Cardiac fibroblast (primary cell): ENCODE measurements at places on chromosomes 12 and 14.

DNA sequence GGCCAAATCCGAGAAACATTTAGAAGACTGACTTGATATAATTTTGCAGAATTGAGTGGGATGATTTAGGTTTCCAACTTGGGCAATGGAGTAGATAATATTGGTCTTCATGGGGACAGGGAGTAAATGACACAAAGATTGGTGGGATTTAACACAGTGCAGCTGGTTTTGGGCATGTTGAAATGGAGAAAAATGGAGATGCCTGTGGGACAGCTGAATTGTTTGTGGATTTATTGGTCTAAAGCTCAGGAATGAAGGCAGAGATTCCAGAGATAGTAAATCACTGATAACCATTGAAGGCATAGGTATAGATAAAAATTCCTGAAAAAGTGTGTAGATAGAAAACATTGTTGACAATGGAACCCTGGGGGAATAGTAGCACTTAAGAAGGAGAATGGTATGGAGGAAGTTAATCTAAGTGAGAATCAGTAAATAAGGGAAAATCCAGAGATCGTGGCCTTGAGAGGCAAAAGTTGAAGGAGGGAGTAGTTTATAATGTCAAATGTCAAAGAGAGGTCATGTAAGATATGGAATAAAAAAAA lies 120.9 kb upstream of the ATP2B1 start:
- no peak for DNase-seq

GRCh38 chr12:6873094-6874014 lies at the start of gene SPSB2:
SPSB2 (minus strand) TSS chr12:6873303; CDS start chr12:6872901, 402 bp downstream.
- peak; percentile 98 for DNase-seq

- DNase-seq, result no peak
These were observed 24.9 kb upstream of the CCDC63 start for GRCh38 chr12:110821917-110822316.

DNA sequence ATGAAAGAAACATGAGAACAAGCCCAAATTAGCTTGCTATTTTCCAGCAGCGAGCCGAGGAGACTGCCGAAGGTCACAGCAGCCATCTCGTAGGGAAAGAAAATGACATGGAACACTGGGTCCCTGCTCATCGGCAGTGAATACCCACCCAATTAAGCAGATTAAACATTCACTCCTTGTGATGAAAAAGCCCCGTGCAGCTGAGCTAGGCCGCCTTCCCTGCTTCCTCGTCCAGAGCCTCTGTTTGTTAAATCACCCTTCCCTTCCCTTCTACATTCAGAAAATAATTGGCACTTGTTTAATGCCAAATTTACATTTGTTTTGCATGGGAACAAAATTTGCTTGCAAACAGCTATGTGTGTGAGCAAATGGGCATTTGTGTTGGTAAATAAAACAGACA lies 342.5 kb downstream of the RMST start:
- DNase-seq, result no peak

- peak; percentile 21 for DNase-seq
These were observed 141.4 kb upstream of the TMPO start for GRCh38 chr12:98374007-98374406.

- no peak for DNase-seq
These were observed 966.9 kb downstream of the NRXN3 start for GRCh38 chr14:79137045-79137430.

GRCh38 chr14:73289308-73289707 lies 52.0 kb downstream of the PAPLN start:
- no peak for DNase-seq

- DNase-seq, result peak; percentile 20
These were observed 64.1 kb downstream of the SYNE3 start for GRCh38 chr14:95452176-95452892.
